ENCODE measurements at places on chromosomes 6 and 20.

- DNase-seq = no peak
- peaks cover 1% of the 10 kb centered on the region for H3K27me3 ChIP-seq
- H3K4me1 ChIP-seq = no peaks in the 10 kb centered on the region
- H3K36me3 ChIP-seq = peaks cover 3% of the 10 kb centered on the region
These were observed 412.2 kb downstream of the UTRN start for GRCh38 chr6:144697369-144697760.

DNA sequence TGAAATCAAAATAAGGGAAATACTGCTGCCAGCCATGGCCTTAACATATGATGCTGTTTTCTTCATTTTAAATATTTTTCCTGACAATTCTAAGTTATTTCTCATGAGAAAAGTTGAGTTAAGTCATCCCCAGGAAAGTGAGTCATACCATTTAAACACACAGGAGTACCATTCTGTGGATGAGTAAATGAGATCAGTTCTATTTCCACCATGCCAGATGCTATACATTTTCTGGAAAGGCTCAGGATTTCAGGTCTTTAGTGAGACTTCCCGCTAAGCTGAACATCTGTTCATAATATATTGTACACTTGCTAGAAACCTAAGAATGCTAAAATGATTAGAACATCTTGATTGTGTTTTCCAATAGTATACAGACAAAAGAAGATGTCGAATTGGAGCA, 256.2 kb upstream of the MANEA start:
- no peaks in the 10 kb centered on the region for H3K27me3 ChIP-seq
- DNase-seq = no peak
- no peak overlapping the region for H3K4me3 ChIP-seq
- no peaks in the 10 kb centered on the region for H3K36me3 ChIP-seq
- H3K27ac ChIP-seq = no peak overlapping the region

DNA sequence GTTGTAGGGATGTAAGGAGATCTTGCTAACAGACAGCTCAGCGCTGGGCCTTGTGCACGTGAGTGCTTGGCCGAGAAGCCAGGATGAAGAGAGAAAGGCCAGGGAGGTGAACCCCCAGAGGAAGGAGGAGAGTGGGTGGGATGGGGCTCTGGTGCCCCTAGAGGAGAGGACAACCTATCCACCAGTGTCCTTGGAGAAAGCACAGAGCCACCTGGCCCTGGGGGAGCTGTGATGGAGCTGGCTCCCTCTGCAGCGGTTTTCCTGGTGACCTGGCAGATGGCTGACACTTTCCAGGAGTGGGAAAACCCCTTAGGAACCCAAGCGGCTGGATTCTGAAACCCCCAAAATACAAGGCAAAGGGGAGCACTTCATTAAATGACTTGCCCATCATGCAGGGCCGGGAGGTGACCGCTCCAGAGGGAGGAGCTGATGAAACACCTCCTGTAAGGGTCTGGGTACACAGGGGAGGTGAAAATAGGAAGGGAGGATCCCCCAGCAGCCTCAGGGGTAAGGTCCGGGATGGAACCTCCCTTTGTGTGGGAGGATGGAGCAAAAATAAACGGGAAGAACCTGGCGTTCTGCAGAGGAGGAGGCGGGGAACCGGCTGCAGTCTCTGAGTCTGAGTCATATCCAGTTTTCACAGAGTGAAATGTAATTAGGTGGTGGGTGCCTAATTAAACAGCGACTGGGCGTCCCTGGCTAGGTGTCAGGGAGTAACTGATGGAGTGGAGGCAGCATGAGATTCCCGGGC, 80.4 kb downstream of the SULF2 start:
- no peaks in the 10 kb centered on the region for H3K27me3 ChIP-seq
- H3K4me3 ChIP-seq = no peak overlapping the region
- no peaks in the 10 kb centered on the region for H3K4me1 ChIP-seq
- no peak for DNase-seq

- no peak overlapping the region for H3K4me3 ChIP-seq
- no peaks in the 10 kb centered on the region for H3K36me3 ChIP-seq
- H3K4me1 ChIP-seq = no peaks in the 10 kb centered on the region
- no peak overlapping the region for H3K27ac ChIP-seq
- H3K27me3 ChIP-seq = no peaks in the 10 kb centered on the region
These were observed 70.3 kb downstream of the SESN1 start for GRCh38 chr6:109024368-109024767.

- H3K4me3 ChIP-seq = no peak overlapping the region
- DNase-seq = no peak
- no peaks in the 10 kb centered on the region for H3K27me3 ChIP-seq
- no peak overlapping the region for H3K27ac ChIP-seq
These were observed 19.8 kb downstream of the BFSP1 start for GRCh38 chr20:17511401-17511800.

- no peak overlapping the region for H3K27ac ChIP-seq
- H3K4me1 ChIP-seq = no peaks in the 10 kb centered on the region
- H3K4me3 ChIP-seq = no peak overlapping the region
- DNase-seq = no peak
These were observed 166.0 kb upstream of the SCGN start for GRCh38 chr6:25485821-25486534.

DNA sequence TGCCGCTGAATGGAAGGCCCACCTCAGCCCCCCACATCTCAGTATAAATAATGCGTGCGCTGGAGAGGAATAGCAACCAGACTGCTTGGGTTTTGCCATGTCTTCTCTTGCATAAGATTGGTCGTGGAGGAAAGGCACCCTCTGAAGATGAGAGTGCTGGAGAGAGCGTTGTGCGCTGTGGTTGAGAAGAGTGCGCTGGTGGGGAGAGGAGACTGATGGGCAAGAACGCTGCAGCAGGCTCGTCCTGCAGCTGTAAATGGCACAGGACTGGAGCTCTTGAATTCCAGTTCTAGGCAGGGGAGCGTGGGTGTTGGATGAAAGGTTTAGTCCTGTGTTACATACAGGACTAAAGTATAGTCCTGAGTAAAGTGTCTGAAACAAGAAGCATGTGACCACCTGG, 51.5 kb downstream of the RPRD1B start:
- H3K4me1 ChIP-seq = no peaks in the 10 kb centered on the region
- no peak overlapping the region for H3K27ac ChIP-seq
- H3K4me3 ChIP-seq = no peak overlapping the region
- H3K36me3 ChIP-seq = peaks cover 22% of the 10 kb centered on the region
- H3K27me3 ChIP-seq = no peaks in the 10 kb centered on the region

DNA sequence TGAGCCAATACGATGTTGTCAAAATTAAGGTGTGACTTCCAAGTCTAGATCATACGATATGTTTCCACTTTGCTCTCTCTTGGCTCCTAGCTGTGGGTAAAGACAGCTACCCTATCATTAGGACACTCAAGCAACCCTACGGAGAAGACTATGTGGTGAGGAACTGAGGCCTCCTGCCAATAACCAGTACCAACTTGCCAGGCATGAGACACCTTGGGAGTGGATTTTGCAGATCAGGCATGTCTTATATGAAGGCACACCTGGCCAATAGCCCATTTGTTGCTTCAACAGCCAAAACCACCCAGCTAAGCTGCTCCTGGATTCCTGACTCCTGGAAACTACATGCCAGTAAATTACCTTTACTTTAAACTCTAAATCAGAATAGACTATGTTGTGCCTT, 863.4 kb downstream of the DHX35 start:
- no peak overlapping the region for H3K4me3 ChIP-seq
- peaks cover 6% of the 10 kb centered on the region for H3K4me1 ChIP-seq
- no peaks in the 10 kb centered on the region for H3K36me3 ChIP-seq
- no peak for DNase-seq

- no peak for DNase-seq
- H3K27ac ChIP-seq = no peak overlapping the region
- no peaks in the 10 kb centered on the region for H3K36me3 ChIP-seq
- H3K27me3 ChIP-seq = no peaks in the 10 kb centered on the region
- no peak overlapping the region for H3K4me3 ChIP-seq
These were observed 16.7 kb upstream of the VNN1 start for GRCh38 chr6:132730560-132730959.

GRCh38 chr6:51743999-51744398, 343.4 kb downstream of the PKHD1 start:
- no peaks in the 10 kb centered on the region for H3K27me3 ChIP-seq
- no peak overlapping the region for H3K4me3 ChIP-seq
- no peaks in the 10 kb centered on the region for H3K36me3 ChIP-seq
- no peak overlapping the region for H3K27ac ChIP-seq
- DNase-seq = no peak

GRCh38 chr6:80434691-80435350, 328.4 kb downstream of the BCKDHB start:
- H3K27ac ChIP-seq = no peak overlapping the region
- no peak overlapping the region for H3K4me3 ChIP-seq
- no peaks in the 10 kb centered on the region for H3K36me3 ChIP-seq
- H3K27me3 ChIP-seq = no peaks in the 10 kb centered on the region

DNA sequence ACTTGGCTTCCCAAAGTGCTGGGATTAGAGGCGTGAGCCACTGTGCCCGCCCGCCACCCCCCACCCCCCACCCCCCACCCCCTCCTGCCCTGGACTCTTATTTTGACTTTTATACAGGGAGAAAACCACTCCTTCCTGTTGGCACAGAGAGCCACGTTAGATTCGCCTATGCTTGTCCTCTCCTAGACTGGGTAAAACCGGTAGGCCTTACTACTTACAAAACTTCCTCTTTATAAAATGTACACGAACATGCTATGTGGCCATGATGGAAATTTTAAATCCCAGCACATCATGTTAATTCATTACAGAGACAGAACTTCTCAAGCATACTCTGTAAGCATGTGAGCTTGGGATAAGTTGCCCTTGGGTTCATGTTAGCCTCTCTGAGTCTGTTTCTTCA, 124.2 kb downstream of the SLC24A3 start:
- no peak overlapping the region for H3K27ac ChIP-seq
- no peak overlapping the region for H3K4me3 ChIP-seq
- no peaks in the 10 kb centered on the region for H3K27me3 ChIP-seq

- no peaks in the 10 kb centered on the region for H3K27me3 ChIP-seq
- no peaks in the 10 kb centered on the region for H3K36me3 ChIP-seq
- no peak overlapping the region for H3K4me3 ChIP-seq
- no peak for DNase-seq
These were observed 417.3 kb upstream of the NOX3 start for GRCh38 chr6:155872961-155873360.

- no peak overlapping the region for H3K4me3 ChIP-seq
- H3K27ac ChIP-seq = no peak overlapping the region
- H3K4me1 ChIP-seq = no peaks in the 10 kb centered on the region
These were observed 8.7 kb downstream of the GCM1 start for GRCh38 chr6:53139841-53140413.

GRCh38 chr6:38522322-38522721, 117.4 kb downstream of the BTBD9 start:
- no peak overlapping the region for H3K4me3 ChIP-seq
- no peaks in the 10 kb centered on the region for H3K4me1 ChIP-seq
- DNase-seq = no peak
- no peaks in the 10 kb centered on the region for H3K27me3 ChIP-seq
- no peaks in the 10 kb centered on the region for H3K36me3 ChIP-seq

DNA sequence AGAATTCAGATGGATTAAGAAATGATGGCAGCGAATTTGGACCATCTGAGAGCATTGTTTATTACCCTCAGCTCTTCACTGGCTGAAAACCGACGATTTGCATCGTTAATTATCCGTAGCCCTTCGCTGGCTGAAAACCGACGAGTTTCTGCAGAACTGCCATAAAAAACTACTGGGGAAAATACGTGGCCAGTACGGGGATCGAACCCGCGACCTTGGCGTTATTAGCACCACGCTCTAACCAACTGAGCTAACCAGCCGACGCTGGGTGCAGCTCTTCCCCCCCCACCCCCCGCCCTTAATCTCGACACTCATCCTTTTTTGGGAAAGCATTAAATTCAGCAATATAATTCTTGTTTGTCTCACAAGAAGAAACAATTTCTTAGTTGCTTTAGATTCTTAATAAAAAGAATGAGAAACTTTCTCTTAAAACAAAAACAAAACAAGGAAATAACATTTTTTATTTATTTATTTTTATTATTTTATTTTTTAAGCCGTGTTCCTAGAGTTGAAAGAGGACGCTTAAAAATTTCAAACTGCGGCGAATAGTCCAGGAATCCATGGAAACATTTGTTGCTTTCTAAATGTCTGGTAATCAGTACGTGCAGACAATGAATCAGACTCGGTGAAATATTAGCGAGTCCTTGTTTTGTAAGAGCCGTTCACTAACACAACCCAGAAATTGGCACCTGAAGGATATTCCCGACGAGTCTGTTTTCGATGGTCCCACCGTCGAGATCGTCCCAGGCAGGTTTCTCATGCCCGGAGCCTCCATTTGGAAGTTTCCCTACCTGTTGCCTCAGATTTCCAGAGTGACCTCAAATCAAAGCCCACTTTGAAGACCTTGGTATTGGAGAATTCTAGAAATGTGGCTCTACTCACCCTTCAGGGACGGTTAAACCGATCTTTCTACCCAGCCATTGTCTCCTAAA, 27.8 kb downstream of the PRSS16 start:
- peak overlapping the region; percentile 68 for H3K4me3 ChIP-seq
- DNase-seq = peak; percentile 85
- H3K4me1 ChIP-seq = no peaks in the 10 kb centered on the region

GRCh38 chr6:75446241-75446880, 47.2 kb downstream of the FILIP1 start:
- DNase-seq = no peak
- H3K27me3 ChIP-seq = no peaks in the 10 kb centered on the region
- no peak overlapping the region for H3K4me3 ChIP-seq
- H3K27ac ChIP-seq = no peak overlapping the region

DNA sequence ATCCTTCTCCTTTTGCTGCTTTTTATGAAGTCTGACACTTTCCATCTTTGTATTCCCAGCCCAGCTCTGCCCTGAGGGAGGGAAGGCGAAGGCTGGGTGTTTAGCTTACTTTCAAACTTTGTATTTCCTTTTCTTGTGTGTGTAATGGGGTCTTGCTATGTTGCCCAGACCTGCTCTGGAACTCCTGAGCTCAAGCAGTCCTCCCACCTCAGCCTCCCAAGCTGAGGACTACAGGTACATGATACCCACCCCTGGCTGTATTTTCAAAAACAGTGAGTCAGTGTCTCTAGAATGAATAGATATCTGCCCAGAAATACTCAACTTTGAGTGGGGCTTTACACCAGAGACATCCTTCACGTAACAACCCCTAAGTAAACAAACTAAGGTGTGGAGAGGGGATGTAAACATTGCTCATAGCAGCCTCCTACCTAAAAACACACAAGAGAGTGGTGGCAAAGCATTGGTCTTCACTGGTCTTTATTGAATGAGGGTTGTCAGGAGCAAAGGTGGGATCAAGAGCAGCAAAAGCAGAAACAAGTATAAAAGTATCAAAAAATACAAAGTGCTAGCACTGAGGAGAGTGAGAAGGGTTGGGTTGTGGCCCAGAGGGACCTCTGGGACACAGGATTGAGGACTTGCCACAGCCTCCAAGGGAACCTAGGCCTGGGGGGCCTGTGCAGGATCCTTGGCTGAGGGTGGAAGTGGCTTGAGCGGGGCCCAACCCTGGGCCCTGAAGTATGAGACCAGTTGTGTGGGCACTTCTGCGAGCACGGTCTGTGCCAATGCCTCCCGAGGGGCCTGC, 10.2 kb downstream of the SPAG4 start:
- peaks cover 56% of the 10 kb centered on the region for H3K36me3 ChIP-seq
- no peak for DNase-seq
- H3K27ac ChIP-seq = no peak overlapping the region
- H3K27me3 ChIP-seq = no peaks in the 10 kb centered on the region

All from H1 (cell line).